ENCODE measurements at places on chromosomes 2 and 18. TPM values are rescaled to one million over a fixed set of nuclear protein-coding genes. Genes with fewer than 3 reads are reported as not detected.

CFC1 gene
- not detected for polyA plus RNA-seq

FNDC4 gene
- polyA plus RNA-seq = 2.3 TPM

ST8SIA5 gene
- polyA plus RNA-seq = not detected

FSIP2 gene
- 0.07 TPM for polyA plus RNA-seq

SMAD7 gene
- 26.9 TPM for polyA plus RNA-seq

TTR gene
- 0.12 TPM for polyA plus RNA-seq

IL1RN gene
- polyA plus RNA-seq = 0.13 TPM

FIGN gene
- polyA plus RNA-seq = 1.9 TPM

- DNase-seq = no peak
Measured at GRCh38 chr18:59062643-59063006, 77.1 kb upstream of the SEC11C start.

DNA sequence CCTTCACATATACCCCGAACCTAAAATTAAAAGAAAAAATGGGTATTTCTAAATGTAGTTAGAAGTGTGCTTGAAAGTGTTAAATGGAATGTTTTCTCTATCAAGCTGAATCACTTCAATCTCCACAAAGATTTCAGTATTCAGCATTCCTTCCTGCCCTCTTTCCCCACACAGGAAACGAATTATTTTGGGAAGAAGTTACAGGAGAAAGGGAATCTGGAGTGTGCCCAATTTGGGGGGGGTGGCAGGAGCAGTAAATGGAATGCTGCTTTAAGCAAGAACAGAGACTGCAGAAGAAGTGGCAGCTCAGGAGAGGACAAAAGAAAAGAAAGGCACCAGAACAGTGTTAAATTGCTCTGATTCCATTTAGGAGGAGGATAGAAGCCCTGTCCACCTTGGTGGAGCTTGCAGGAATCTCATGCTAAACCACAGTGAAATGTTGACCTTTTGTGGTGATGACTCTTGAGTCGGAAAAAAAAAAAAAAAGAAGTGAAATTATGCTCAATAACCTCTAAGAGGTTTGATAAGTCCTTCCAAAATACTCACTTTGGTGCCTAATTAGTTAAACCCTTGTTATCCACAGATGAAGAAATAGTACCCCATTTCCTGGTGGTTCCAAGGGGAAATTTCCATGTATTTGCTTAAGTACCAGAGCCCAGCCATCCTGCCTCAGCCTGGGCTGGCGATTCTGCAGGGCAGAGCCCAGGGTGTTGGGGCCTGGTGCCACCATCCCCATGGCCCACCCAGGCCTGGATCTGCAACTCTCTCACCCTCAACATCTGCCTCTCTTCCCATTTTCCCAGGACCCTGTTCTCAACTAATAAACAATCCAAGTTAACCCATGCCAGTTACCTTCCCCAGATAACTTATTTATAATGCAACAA is 56.5 kb downstream of the MYO5B start:
- no peak for DNase-seq

GRCh38 chr2:68044099-68044498 is 18.7 kb downstream of the C1D start:
- peak; percentile 18 for DNase-seq

GRCh38 chr2:161964160-161964559 is 109.9 kb downstream of the DPP4 start:
- DNase-seq = no peak

- DNase-seq = no peak
Measured at GRCh38 chr2:239910851-239911640, 114.1 kb downstream of the NDUFA10 start.

DNA sequence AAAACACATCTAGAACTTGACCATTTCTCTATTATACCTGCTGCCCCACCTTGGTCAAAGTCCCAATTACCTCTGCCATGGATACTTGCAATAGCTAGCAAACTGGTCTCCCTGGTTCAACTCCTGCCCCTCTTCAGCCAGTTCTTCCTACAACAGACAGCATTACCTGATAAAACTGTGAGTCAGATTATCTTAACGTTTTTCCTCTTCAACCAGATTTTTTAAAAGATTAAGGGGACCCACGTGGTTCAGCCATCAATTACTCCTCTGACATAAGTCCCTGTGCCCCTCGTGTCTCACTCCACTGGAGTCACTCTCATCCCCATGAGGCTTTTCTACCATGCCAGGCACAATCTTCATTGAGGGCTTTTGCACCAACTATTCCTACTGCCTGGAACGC is 5.3 kb upstream of the ARHGAP15 start:
- DNase-seq = no peak

- DNase-seq = no peak
Measured at GRCh38 chr18:9184998-9185613, 48.5 kb downstream of the ANKRD12 start.

DNA sequence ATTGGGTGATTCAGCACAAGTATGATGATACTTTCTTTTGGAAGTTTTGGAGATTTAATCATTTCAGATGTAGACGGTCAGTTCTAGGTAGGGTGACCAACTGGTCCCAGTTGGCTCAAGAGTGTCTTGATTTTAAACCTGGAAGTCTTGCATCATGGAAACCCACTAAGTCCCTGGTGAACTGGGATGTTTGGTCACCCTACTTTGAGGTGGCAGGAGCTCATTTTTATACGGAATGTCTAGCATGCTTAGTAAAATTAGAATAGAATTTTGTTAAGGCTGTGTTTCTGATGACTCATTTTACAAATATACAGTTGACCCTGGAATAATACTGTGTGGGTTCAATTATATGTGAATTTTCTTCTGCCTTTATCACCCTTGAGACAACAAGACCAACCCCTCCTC is 61.5 kb upstream of the DOCK10 start:
- peak; percentile 71 for DNase-seq

DNA sequence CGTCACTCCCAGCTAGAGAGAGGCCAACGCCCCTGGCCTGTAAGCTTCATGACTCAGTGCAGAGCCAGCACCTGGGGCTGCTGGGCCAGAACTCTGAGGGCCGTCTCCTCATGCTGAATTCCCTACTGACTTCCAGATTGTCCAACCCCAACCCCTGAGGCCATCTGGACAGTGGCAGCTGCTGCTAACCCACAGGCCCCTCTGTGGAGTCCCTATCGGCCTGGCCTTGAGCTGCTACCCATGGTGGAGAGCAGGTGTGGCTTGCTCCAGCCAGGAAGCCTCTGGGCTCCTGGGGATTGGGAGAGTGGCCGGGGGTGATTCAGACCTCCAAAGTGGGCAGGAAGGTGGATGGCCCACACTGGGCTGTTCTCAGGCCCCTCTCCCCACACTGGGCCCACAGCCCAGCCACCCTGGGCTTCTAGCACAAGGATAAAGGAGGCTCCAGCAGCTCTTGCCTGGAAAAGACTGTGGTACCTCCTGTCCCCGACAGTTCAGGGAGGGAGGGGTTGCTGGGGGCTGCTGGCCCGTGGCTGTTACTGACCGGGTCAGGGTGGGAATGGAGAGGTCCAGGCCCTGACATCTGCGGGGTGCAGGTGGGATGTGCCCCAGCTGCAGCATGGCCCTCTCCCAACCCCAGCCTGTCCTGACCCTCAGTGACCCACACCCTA is 8.2 kb downstream of the TEKT4 start:
- no peak for DNase-seq

- DNase-seq = no peak
Measured at GRCh38 chr18:38368246-38368645, 802.6 kb upstream of the CELF4 start.

- DNase-seq = no peak
Measured at GRCh38 chr18:45652303-45653080, 37.2 kb downstream of the SLC14A2 start.

DNA sequence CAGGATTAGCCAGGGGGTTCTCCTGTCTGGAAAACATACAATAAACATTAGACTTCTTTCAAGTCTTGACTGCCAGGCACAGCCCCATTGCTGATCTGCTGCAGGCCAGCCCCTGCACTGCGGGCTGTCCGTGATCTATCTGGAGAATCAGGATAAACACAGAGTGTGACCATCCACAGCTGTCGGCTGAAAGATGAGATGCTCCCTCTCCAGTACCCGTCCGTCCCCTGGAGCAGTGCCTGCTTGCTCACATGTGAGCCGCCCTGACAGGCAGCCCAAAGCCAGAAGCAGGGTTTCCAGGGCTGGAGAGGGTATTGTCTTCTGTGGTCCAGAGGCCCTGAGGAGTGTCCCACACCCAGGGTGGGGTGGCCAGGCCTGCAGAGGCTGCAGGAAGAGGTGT is 46.1 kb upstream of the FOSL2 start:
- no peak for DNase-seq

GRCh38 chr2:16559278-16560067 is 106.2 kb downstream of the CYRIA start:
- no peak for DNase-seq

- DNase-seq = peak; percentile 26
Measured at GRCh38 chr2:236665572-236666118, 96.0 kb downstream of the ACKR3 start.

- DNase-seq = no peak
Measured at GRCh38 chr18:69870736-69871135, 76.9 kb downstream of the CD226 start.

- no peak for DNase-seq
Measured at GRCh38 chr2:17413036-17413435, 105.2 kb downstream of the RAD51AP2 start.

DNA sequence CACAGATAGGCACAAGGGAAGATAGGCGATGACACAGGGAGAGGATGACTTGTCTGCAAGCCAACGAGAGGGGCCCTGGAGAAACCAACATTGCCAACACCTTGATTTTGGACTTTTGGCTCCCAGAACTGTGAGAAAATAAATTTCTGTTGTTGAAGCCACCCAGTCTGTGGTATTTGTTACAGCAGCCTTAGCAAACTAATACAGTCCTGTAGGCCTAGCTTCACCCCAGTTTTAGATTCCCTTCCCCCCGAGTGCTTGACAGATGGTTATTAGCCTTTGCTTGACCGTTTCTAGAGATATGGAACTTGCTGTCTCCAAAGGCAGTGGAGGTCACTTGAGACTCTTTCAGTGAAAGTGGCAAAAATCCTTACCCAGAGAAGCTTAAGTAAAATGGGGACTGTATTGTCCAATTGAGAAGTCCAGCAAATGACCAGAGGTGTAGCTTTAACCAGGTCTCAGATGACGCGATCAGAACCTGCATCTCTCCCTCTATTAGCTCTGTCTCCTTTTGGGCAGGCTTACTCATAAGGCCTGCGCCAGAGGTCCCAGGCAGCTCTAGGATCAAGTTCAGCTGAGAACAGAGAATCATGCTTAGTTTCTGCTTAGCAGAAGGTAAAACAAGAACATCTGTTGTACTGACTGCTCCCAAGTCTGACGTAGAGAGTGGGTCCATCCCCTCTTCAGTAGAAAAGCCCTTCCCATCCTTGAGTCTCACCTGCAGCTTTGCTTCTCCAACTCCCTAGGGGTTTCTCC is 50.4 kb downstream of the MFSD6 start:
- DNase-seq = no peak

- DNase-seq = no peak
Measured at GRCh38 chr2:105798595-105798994, 53.9 kb downstream of the NCK2 start.

DNA sequence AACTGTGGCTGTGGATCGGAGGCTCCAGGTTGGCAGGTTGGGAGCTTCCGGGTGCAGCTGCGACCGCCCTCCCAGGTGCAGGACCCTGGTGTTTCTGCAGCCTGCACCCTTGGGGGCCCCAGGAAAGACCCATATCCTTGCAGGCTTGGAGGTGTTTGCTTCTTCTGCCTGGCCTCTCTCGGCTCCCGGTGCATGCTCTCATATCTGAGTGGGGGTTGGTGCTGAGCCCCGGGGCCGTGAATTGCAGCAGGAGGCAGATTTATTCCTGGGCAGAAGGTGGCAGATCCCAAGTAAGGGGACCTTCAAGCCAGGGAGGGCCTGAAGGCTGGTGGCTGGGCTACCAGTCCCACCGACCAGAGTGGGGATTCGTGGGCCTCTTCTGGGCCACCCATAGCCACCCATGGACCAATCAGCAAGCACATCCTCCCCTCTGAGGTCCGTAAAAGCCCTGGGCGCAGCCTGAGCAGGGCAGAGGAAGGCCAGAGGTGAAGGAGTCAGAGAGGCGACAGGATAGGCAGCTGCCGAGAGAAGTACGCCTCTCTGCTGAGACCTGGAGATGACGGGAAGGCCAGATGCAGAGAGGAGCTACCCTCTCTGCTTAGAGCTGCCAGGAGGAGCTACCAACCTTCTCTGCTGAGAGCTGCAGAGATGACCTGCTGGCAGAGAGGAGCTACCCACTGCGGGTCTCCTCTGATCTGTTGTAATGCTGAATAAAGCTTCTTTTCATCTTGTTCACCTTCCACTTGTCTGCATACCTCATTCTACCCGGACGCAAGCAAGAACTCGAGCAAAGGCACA is 1279.0 kb upstream of the LRRTM1 start:
- no peak for DNase-seq

GRCh38 chr2:877747-878146 is 72.9 kb upstream of the SNTG2 start:
- no peak for DNase-seq

GRCh38 chr2:239769554-239770245 is 255.4 kb downstream of the NDUFA10 start:
- DNase-seq = no peak

GRCh38 chr2:188145885-188146284 is 145.8 kb upstream of the GULP1 start:
- DNase-seq = no peak

DNA sequence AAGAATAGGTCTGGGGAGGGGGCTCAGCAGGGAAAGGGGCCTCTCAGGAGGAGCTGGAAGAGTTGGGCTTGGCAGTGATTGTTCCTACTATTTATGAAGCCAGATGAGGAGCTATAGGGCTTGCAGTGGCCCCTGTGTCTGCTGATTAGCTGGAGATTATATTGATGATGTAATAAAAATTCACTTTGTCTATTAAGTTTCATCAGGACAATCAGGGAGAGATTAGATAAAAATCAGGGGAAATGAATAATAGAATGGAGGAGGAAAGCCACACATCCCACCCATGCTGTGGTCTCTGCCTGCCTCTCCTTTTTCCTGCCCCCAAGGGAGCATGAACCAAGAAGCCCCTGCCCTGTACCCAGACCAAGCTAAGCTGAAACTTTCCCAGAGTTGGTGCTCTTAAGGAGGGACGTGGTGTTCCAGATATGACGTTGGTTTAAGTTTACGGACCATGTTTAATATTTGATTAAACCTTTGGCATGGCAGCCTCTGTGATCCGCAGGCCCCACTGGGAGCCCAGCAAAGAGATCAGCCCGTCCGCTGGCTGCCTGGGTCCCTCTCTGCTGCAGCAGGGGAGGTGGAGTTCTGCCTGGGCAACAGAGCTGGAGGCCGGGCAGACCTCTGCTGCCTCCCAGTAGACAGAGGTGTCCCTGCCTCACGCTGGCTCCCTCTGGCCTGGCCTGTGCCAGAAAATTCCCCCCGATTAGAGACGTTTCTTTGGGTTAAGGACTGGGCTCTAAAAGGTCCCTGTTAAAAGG is 15.3 kb downstream of the CELF4 start:
- DNase-seq = no peak

GRCh38 chr2:134863446-134863845 is 25.0 kb downstream of the ACMSD start:
- DNase-seq = no peak

DNA sequence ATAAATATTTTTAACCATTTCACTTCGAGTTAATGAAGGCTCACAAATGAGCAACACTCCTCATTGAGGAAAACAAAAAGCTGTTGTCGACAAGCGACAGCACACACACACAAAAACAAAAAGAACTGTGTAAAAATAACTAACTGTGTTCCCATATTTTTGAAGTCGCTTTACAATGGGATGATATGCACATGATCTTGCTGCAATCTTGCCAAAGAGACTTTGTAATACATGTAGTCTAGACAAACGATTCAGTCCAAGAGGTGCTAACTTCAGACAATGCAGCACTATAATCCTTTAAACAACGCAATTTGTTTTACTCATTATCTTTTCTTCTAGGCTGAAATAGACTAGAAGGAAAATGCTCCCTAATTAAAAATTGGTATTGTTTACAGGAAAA is 7.2 kb upstream of the USP34 start:
- DNase-seq = no peak

Measured in A549 (cell line).